Stimulated activated CD4-positive, alpha-beta T cell treated with anti-CD3 and anti-CD28 coated beads, Interleukin-2, amount 100 ng/mL, for 24 hours (primary cell): ENCODE measurements at places on chromosomes 7 and 10.

DNA sequence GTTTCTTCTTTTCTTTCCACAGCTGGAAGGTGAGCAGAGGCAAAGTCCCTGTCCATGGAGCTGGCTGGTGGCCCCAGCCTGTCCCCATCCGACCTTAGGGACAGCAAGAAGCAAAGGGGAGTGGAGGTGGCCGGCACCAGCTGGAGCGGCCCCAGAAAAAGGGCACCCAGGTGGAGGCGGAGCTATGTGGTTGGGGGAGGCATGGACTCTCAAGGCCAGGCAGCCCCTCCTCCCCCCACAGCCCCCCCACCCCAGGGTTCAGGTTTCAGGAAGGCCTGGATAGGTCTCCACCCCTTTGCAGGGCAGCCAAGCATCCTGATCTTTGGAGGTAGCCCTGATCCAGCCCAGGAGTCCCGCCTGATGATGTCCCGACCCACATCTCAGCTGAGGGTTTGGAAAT, at the start of gene SSC4D:
TSS of gene SSC4D (minus strand) at position 161 of the 400 bp plus-strand sequence. CDS start 5,258 bp downstream, outside the sequence.
- no peak for DNase-seq

- DNase-seq, result no peak
These were observed 36.0 kb downstream of the AGR3 start for GRCh38 chr7:16845746-16846145.

- DNase-seq, result no peak
These were observed 139.7 kb downstream of the ADK start for GRCh38 chr10:74290708-74291107.

DNA sequence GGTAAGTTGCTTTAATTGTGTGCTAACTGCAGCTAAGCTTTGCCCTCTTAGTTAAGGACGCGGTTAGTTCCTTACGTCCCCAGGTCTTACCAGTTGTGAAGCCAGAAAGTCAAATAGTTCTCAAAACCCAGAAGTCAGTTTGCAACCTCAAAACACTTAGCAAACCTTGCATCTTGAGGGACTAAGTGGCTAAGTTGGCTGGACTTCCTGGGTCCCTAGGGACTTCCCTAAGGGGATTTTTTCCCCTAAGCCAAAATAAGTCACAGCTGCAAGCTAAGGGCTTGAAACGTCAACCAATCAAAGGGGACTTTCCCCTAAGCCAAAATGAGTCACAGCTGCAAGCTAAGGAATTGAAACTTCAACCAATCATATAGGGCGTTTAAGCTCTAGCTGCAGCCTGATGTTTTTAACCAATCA, 36.2 kb upstream of the HECW1 start:
- DNase-seq, result peak; percentile 2

DNA sequence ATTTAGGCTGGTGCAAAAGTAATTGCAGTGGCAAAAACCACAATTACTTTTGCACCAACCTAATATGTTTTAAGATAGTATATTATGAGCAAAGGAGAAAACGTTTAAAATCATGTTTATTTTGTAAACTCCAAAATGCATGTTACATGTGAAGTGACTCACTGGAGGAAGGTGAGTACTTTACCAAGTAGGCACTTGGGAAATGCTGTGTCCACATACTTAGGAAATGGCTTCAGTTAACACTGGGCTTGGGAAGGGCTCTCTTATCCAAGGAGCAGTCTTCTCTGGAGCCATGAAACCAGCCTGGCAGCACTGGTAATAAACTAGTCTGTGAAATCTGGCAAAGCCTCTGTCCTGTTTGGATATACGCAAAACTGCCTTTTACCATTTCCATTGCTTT, 4.4 kb downstream of the RPS24 start:
- DNase-seq, result no peak

DNA sequence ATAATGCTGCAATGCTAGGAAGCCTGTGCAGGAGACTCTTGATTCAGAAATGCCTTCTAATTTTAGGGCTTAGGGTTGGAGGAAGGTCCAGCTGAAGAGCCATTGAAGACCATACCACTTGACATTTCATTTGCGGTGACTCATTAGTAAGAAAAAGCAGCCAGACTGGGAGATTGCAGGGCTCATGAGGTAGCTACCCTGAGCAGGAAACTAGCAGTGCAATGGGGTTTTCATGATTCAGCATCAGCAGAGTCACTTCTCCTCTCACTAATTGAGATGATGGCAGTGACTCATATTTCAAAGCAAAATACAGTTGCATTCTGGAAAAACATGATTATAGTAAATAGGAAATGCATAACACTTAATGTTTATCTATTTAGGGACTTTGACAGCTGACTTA, 434.1 kb downstream of the DNAJB9 start:
- no peak for DNase-seq

DNA sequence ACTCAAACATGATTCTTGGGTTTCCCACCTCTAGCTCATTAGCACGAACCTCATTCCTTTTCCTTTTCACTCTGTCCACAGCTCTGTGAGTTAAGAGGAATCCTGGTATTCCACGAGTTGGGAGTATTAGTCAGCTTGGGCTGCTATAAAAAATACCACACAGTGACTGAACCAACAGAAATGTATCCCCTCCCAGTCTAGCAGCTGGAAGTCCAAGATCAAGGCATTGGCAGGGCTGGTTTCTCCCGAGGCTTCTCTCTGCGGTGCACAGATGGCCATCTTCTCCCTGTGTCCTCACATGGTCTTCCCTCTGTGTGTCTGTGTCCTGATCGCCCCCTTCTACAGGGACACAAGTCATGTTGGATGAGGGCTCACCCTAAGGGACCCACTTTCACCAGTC, 261.6 kb downstream of the TNS3 start:
- DNase-seq, result no peak

- no peak for DNase-seq
These were observed 352.6 kb downstream of the PRPF18 start for GRCh38 chr10:13939391-13939790.

- DNase-seq, result no peak
These were observed 21.1 kb downstream of the KNDC1 start for GRCh38 chr10:133180965-133181639.

GRCh38 chr10:12782537-12782936, 219.0 kb downstream of the CCDC3 start:
- peak; percentile 62 for DNase-seq

- DNase-seq, result no peak
These were observed 187.9 kb downstream of the DPY19L1 start for GRCh38 chr7:34849163-34849960.
